Urinary bladder (tissue), 4 donors: ENCODE measurements at places on chromosomes 16 and 17.

DNA sequence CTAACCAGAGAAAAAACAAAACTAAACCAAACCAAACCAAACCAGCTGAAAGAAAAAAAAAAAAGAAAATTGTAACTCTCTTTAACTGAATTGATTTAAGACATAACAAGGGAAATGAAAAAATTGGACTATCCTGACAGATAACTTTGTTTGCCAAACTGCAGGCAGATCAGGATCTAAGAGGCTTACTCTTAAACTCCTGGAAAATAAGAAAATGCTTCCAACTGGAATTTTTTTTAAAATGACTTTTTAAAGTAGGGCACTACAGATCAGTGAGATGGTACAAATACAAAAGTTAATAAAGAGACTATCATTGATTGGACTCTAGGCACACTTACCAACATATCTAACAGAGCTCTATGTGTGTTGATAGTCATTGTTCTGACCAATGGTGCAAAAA, 125.5 kb upstream of the KCNJ16 start:
- no peak for DNase-seq

GRCh38 chr17:80811181-80812105, 180.2 kb upstream of the CHMP6 start:
- no peak for DNase-seq

GRCh38 chr17:70217571-70217970, 48.2 kb downstream of the KCNJ2 start:
- DNase-seq: no peak

- DNase-seq: no peak
Measured at GRCh38 chr17:21301593-21302550, 17.4 kb downstream of the MAP2K3 start.

DNA sequence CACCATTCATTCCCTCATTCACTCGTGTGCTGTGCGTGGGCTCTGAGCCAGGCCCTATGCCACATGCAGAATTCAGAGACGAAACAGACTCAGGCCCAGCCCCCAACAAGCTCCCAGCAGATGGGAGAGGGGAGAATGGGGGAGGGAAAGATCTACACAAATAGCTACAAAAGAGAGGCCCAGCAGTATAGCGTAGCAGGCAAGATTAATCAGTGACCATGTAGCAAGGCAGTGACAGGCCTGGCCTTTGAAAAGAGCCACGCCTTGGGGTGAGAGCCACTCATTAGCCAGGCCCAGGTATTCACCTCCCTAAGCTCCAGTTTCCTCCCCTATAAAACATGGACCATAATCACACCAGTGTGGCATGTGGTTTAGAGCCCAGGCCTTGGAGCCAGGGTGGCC, 16.4 kb upstream of the KRT19 start:
- no peak for DNase-seq

DNA sequence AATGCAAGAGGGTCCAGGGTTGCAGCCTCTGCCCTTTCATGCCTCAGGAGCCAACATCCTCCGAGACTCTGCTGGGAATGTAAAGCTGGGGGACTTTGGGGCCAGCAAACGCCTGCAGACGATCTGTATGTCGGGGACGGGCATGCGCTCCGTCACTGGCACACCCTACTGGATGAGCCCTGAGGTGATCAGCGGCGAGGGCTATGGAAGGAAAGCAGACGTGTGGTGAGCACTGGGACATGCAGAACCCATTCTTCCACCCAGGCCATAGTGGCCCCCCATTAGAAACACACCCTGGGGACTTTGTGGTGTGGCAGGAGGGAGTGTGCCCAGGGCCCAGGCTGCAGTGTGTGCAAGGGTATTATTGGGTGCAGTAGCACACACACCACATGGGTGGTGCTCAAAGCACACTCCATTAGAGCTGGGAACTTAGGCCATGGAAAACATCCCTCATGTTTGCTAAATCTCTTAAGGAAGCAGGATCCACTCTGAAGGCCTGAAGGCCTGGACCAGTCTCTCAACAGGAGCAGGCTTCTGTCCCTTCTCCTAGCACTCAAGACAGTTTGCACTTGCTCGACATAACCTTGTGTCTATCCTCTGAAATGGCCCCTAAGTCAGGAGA, 7.6 kb downstream of the LIMD2 start:
- DNase-seq: no peak

DNA sequence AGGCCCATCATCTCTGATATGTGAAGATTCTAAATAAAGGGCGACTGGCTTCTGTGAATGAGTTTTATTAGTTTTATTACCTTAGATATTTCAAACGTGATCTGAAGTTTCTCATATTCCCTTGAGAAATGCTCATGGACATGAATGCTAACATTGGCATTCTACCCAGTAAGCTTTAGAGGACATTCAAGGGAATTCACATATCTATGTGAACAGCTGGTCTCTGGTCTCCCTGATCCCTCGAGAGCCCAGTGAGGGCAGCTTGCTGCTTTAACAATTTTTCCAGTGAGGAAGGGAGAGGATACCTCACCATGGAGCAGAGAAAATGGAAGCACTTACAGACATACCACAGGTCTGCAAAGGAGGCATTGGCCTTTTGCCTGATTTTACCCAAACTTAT, 312.7 kb downstream of the CA10 start:
- DNase-seq: no peak

DNA sequence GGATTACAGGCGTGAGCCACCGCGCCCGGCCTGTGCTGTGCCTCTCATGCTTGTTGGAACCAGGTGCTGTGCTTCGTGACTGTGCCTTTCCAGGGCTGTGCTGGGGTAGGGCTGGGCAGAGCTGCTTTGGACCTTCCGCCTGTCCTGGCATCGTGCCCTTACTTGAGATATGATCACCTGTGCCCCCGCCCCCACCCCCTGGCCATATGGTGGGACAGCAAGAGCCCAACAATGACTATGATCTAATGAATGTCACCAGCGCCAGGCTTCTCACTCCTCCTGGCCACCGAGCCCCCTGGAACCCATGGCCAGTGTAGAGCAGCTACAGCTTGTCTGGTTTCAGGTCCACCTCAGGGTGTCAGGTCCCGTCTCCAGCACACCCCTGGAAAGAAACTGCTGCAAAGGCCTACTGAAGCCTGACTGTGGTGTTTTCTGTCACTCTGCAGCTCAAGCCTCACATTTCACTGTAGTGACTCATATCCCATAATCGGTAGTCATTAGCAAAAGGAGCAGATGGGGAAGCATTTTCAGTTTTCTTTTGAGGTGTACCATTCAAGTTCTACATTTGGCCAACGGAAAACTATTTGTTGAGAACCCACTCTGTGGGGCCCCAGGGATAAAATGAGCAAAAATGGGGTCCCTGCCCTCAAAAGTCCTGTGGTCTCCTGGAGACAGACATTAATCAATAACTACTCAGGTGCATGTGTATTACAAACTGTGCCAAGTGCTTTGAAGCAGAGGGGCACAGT, 22.1 kb downstream of the FCSK start:
- no peak for DNase-seq

- DNase-seq: no peak
Measured at GRCh38 chr17:46722662-46723285, 95.7 kb downstream of the WNT3 start.

- no peak for DNase-seq
Measured at GRCh38 chr16:66845791-66846221, 1.6 kb downstream of the CA7 start.

- no peak for DNase-seq
Measured at GRCh38 chr17:82470065-82470464, 11.5 kb downstream of the NARF start.

GRCh38 chr17:76036497-76037261, 9.6 kb upstream of the EVPL start:
- no peak for DNase-seq

DNA sequence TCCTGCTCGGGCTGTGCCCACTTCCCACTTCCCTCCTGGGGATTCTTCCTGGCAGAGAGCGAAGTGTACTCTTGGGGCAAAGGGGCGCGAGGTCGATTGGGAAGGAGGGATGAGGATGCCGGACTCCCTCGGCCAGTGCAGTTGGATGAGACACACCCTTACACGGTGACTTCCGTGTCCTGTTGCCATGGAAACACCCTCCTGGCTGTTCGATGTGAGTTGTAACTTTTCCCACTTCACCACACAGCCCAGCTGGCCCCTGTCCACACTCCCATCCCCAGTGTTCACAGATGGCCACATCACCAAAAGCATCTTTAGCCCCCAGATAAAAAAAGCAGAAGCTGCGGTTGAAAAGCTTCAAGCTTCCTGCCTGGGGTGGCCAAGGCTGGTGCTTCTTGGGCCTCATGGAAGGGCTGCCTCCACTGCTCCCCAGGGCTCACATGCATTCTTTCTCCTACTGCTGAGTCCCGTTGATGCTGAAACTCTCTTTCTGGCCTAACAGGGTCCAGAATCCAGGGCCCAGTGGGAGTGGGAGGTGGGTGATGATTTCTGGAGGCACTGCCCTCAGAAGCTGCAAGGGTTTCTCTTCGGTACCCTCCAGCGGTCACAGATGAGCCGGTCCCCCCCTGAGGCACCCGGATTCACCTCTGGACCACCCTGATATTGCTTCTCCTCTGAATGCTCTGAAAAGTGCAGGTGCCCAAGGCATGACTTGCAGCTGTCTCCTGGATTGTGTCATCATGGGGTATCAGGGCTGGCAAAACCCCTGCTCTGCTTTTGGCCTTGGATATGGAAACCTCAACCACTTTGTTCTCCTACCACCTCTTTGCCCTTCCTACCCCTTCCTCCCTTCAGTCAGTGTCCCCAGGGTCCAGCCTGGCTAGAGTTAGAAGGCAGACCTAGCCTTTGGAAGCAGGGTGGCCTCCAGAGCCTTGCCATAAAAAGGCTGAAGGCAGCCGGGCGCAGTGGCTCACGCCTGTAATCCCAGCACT, 2.2 kb upstream of the TRAF4 start:
- DNase-seq: no peak

- DNase-seq: no peak
Measured at GRCh38 chr17:17361867-17362539, 58.8 kb downstream of the NT5M start.

DNA sequence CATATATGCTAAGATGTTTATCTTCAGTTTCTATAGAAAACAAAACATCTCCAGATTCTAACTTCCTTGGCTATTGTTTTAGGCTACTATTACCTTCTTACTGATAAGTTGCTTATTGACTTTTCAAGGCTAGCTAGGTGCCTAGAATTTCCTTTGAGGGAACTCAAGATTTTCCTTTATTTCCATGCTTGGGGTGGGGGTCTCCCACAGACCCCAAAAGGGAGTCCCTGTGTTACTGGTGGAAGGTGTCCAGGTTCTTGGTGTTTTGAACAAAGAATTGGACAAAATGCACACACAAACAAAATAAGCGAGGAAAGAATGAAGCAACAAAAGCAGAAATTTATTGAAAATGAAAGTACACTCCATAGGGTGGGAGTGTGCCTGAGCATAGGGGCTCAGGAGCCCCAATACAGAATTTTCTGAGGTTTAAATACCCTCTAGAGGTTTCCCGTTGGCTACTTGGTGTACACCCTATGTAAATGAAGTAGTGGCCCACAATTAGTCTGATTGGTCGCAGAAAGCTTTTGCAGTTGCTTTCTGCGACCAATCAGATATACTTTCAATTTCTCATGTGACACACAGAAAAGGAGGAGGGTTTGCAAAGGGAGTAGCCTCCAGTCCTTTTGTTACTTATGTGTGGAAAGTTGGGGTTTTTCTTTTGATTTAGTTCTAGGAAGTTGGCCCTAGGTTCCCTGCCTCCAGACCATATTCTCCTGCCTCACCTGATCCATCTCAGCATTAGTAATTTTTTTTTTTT, 67.5 kb downstream of the MARF1 start:
- DNase-seq: no peak

DNA sequence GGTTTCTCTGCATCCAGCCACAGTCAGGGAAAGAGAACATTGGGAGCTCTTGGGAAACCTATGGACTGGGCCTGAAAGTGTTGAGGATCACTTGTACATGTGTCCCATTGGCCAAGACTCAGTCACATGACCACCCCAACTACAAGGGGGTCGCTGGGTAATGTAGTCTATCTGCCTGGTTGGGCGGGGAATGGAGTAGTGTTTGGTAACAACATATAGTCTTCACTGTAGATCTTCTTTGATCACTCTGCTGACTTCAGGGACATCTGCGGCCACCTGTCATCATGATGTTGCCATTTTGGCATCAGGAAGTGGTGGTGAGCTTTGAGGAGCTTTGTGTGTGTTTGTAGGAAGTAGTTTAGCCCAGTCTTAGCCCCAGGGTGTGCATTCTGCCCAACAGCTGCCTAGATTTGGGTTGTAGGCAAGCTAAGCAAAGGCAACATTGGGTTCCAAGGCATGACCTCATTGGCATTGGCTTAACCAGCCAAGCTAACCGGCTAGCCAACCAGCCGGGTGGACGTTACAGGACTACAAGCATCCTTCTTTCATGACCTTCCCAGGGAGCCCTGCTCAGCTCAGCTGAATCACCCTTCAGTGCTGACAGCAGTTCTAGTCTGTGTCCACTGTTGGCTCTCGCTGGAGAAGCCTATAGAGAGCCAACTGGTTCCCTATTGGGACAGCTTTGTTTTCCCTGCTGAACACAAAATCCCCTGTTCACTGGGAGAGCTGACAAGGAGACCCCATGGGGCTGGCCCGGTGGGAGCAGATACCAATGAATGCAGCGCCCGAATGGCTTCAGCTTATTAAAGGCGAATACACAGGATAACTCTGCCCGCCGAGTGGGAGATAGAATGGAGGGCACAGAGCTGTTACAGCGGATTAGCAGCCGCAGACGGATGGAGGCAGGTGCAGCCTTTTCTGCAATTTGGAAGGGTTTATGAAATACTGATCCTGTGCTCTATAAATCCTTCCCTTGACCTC, 178.6 kb downstream of the NTN1 start:
- no peak for DNase-seq

DNA sequence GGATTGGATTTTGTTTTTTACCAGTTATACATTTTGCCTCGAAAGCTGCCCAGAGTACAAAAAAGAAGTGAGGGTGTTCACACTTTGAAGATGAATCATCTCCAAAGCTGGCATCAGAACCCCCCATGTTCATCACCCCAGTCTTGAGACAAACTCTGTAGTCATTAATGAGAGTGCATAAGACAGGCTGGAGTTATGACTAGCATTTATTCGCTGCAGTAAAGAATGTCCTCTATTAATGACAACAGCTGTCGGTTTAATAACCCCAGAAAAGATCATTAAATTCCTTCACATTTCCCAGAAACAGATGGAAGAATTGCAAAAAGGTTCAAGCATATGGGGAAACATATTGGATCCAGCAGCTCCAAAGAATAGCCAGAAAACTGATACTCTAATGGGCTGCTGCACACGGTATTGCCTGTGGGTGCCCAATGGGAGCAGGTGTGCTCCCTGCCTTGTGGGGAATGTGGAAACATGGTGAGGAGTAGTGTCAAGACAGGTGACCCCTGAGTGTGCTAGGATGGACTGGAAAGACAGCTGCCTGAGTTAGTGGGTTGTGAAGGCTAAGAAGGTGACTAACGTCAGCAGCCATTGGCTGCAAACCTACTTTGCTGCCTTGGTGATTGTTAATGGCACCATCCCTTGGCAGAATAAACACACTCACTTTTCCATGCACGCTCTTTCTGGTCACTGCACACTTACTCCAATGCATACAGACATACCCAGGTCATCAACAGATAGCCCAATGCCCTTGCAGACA, 81.9 kb downstream of the AIPL1 start:
- no peak for DNase-seq
